ENCODE measurements at places on chromosomes 7 and 10.

DNA sequence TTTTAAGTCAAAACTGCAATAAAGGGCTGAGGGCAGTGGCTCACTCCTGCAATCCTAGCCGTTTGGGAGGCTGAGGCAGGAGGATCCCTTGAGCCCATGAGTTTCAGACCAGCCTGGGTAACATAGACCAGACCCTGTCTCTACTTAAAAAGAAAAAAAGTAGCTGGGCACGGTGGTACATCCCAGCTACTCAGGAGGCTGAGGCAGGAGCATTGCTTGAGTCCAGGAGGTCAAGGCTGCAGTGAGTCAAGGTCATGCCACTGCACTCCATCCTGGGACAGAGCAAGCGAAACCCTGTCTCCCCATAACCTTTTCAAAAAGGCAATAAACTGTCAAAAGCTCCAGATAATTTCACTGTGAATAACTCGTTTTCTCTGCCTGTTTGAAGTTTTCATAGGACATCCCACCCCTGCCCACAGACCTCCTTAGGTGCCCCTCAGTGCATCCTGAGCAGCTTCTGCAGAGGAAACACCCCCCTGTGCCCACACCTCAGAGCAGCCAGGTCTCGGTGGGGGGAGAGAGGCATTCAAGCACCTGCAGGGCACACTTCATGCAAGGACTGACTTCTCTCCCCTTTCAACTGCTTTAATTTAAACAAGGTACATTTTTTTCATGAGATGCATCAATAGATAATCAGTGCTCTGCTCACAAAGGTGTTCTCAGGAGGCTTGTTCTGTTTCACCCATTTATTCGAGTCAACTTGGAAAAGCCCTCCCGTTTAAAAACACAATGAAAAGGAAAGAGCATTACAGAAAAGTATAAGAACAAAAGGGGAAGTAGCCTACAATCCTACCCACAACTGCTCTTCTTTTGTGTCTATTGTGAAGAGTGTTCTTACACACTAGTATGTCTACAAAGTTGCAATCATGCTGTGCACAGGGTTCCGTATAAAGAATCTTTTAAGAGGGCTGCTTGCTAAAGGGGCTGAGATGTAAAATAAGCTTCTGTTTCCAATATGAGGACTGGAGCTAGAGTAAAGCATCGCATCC lies 104.9 kb downstream of the KMT2E start:
- no peak for DNase-seq

- DNase-seq = no peak
Measured at GRCh38 chr10:18136073-18136791, 4.0 kb upstream of the CACNB2 start.

DNA sequence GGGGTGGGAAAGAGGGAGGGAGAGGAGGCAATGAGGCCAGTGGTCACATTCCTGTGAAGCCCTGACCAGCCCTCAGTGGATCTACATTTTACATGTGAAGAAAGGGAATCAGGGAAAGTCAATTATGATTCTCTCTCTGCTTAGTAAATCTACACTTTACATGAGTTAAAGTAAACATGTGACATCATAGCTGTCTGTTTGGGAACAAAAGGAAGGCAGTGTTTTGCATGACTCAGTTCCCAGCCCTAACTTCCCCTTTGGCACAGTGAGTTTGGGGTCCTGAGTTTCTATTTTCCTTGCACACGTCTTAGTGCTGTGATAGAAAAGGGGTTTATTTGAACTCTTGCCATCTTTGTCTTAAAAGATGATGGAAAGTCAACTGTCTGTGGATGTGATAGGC lies 615.1 kb downstream of the SDK1 start:
- no peak for DNase-seq

- DNase-seq = no peak
Measured at GRCh38 chr10:132063432-132063831, 2.3 kb upstream of the JAKMIP3 start.

- DNase-seq = no peak
Measured at GRCh38 chr7:35736725-35737124, 41.8 kb upstream of the HERPUD2 start.

GRCh38 chr7:91929463-91929862 lies 11.2 kb upstream of the AKAP9 start:
- no peak for DNase-seq

GRCh38 chr7:43700059-43700501 lies 29.2 kb downstream of the COA1 start:
- DNase-seq = peak; percentile 60

GRCh38 chr10:98172073-98172472 lies 37.6 kb downstream of the R3HCC1L start:
- DNase-seq = no peak

- peak; percentile 11 for DNase-seq
Measured at GRCh38 chr7:99559175-99559915, 903 bp downstream of the ZNF655 start.

DNA sequence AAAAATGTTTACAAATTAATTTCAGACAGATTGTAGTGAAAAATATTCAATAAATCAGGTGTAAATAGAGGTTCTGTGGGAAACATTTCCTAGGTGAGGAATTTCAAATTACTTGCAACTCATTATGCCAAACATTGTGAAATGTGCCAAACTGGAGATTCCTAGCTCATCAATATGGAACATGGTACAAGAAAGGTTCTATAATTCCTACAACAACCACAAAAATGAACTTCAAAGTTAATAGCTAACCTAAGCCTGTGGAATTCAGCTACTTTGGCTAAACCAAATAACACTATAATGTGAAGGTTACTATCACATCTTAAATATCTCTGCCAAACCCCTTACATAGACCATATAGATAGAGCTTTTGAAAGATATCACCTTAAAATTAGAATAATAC lies 223.3 kb upstream of the HGF start:
- no peak for DNase-seq

DNA sequence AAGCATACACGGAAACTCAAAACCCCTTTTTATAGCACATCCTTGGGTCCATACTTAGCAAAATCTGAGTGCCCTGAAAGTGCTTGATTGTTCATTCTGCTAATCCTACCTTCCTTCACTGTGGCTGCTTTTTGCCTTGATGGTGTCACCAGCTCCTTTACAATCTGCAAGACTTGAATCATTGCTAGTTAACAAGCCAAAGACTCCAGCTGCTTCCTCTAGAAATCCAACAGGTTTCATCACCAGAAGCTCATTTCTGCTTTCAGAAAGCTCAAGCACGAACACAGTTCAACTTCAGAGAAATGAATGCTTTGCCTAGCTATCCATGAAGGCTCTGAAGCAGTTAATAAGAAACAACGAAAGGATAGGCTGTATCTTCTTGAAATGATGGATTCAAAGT lies 38.0 kb downstream of the USP6NL start:
- no peak for DNase-seq

- no peak for DNase-seq
Measured at GRCh38 chr7:31811650-31812461, 124.8 kb downstream of the PPP1R17 start.

DNA sequence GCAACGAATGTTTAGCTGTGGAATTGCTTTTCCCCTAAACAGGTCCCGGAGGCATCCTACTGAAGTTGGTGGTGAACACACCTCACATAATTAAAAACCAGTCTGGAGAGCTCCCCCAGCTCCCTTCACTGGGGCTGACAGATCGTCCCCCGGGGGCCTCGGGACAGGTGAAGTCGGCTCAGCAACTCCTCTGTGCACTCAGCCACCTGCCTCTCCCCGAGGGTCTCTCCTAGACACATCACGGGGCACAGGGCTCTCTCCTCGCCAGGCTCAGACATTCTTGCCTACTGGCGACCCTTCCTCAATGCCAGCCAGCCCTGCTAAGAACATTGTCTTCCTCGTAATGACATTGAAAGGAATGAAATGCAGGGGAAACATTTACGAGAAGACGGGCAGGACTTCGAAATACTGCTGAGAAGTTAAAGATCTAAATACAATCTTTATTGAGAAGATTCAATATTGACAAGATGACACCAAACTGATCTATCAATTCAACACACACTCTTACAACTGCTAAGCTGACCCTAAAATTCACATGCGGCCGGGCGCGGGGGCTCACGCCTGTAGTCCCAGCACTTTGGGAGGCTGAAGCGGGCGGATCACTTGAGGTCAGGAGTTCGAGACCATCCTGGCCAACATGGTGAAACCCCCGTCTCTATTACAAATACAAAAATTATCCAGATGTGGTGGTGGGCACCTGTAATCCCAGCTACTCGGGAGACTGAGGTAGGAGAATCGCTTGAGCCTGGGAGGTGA lies 88.1 kb upstream of the DNAAF5 start:
- DNase-seq = no peak

- no peak for DNase-seq
Measured at GRCh38 chr7:2143981-2144595, 88.7 kb downstream of the MAD1L1 start.

GRCh38 chr10:46290101-46290886 lies 3.5 kb downstream of the ANTXRL start:
- DNase-seq = no peak

DNA sequence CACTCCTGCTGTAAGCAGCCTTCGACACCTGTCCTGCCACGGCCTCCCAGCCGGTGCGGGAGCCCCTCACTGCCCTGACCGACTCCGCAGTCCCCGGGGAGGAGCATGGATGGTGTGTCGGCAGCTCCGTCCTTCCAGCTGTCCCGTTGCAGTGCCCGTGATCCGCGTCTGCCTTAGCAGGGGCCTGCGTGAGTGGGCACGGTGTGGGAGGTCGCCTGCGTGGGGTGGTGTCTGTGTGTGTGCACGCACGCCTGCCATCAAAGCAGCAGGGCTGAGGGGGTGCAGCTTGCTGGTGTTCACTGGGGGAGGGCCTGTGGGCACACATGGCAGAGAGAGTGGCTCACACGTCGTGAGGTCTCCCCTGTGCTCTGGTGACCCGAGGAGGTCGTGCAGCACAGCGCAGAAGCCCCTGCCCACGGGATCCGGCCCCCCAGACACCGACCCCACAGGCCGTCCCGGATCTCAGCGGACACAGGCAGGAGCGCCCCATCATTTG lies 10.3 kb downstream of the MAFK start:
- no peak for DNase-seq

GRCh38 chr7:36188906-36189305 lies 35.9 kb downstream of the EEPD1 start:
- DNase-seq = no peak

GRCh38 chr10:48243487-48243886 lies 31.0 kb downstream of the FRMPD2 start:
- DNase-seq = no peak

- DNase-seq = no peak
Measured at GRCh38 chr10:44030132-44030531, 354.8 kb downstream of the CXCL12 start.

DNA sequence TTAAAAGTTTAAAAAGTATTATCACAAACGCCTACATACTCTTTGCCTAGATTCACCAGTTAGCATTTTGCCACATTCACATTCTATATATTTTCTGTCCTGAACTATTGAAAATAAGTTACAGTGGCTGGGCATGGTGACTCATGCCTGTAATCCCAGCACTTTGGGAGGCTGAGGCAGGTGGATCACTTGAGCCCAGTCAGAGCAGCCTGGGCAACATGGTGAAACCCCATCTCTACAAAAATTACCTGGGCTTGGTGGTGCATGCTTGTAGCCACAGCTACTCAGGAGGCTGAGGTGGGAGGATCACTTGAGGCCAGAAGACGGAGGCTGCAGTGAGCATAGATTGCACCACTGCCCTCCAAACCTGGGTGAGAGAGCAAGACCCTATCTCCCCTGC lies 5.3 kb downstream of the ARPC1A start:
- no peak for DNase-seq

GRCh38 chr7:43764039-43764761 lies 5.7 kb downstream of the BLVRA start:
- DNase-seq = no peak

GRCh38 chr7:110698576-110698975 lies 392.4 kb upstream of the LRRN3 start:
- no peak for DNase-seq

- no peak for DNase-seq
Measured at GRCh38 chr10:97442277-97442676, 3.5 kb downstream of the EXOSC1 start.

GRCh38 chr7:129908181-129908580 lies 44.6 kb downstream of the UBE2H start:
- no peak for DNase-seq

DNA sequence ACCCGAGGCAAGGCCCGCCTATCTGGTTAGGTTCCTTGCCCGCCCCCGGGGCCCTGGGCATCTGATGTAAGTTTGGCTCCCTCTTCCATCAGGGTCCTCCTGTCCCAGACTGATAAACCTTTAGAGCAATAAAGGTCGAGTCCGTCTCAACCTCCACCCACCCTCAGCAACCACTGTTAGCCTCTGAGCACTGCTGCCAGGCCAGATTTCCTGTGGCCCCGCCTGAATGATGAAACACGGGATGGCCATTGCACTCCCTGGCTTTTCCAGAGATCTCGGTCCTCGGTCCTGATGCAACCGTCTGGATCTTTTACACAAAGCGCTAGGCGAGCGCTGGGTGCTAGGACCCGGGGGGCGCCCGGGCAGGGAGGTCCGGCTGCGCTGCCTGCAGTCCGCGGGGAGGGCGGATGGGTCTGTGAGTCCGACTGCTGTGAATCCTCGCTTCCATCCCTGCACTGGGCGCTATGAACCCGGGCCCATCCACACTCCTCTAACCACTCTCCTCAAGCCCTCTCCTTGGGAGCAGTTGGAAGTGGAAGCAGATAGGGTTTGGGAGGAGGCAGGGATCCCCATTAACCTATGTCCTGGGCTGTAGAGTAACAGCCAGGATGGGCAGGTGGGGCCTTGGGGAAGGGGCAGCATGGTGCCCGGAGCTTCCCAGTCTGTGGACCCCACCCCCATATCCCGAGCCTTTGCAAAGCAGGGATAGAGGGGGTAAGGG lies 875 bp upstream of the DDIT4 start:
- DNase-seq = peak; percentile 58

DNA sequence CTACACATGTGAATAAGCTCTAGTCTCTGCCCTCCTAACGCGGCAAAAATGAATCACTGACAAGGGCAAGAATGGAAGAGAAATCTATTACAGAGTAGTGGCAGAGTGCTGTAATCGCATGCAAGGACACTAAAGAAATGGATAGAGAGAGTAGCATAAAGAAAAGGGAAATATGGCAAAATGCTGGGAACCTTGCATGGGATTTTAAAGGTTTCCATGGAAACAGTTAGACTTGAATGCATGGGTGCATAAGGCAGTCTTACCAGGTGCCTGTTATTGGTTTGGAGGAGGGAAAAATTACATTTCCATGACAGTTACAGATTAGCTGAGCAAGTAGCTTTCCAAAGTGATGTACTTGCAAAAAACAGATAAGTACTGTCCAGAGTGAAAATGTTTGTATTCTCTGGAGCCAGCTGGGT lies 233.4 kb downstream of the PTN start:
- no peak for DNase-seq

- DNase-seq = no peak
Measured at GRCh38 chr10:95831076-95831475, 75.1 kb downstream of the ENTPD1 start.

DNA sequence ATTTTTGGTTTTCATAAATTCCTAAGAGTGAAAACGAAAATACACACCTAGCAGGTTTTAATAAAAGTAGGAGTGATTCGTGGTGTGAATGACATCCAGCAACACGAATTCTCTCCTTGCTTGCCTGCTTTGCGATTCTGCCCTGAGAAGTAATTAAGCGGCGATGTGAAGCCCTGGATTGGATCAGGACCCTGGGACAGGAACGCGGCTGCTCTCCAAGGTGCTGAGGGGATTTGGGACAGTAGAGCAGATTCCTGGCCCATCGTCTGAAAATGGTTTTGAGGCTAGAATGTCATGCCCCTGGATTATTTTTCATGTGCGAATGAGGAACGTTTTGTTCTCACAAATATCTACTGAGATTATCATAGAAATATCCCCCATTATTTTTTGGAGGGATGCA lies 7.8 kb downstream of the NPS start:
- no peak for DNase-seq

Measured in MM.1S (cell line).